ENCODE measurements at places on chromosomes 4 and X.

DNA sequence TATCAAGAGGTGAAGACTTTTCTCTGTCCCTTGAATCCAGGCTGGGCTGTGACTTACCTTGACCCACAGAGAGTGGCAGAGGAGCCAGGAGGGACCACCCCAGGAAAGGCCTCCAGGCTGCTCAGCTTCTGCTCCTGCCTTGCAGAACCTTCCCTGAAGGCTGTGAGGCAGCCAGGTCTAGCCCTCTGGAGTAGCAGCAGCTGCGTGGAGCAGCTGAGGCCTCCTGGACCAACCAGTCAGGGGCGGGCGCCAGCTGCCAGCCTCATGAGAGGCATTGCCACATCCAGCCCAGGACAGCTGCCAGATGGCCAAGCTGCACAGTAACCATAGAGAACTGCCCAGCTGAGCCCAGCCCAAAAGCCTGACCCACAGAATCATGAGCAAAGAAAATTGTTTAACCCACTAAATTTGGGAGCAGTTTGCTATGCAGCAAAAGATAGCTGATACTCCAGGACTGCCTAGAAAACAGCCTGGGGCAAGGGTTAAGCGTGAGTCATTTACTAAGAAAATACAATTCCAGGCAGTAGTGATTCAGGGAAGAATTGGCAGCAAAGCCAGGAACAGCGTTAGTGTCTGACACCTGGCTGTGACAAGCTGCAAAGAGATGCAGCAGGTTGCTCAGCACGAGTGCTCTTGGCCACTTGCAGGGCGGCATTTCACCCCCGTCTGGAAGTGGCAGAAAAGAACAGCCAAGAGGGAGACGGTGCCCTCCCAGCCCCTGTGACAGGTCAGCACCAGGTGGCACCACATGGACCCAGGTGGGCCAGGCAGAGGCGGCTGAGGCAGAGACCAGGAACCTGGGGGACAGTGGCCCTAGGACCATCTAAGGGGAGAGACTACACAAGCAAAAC, 14.7 kb upstream of the PDE6B start:
- no peak for DNase-seq

GRCh38 chrX:31038575-31039326, 33.1 kb downstream of the FTHL17 start:
- no peak for DNase-seq

GRCh38 chrX:129754056-129755024, 15.6 kb downstream of the XPNPEP2 start:
- DNase-seq, result no peak

DNA sequence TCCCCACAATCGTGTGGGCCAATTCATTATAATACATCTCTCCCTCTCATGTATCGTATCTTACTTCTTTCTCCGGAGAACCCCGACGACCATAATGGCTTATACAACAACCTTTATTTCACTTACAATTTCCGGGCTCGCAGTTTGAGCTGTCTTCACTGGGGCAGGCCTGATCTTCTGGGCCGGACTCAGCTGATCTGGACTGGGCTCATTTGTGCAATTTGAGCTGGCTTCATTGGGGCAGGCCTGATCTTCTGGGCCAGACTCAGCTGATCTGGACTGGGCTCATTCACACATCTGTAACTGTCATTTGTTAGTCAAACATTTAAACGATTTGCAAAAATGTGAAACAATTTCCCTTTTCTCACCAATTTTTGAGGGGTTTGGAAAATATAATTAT, 171.5 kb upstream of the FRG1 start:
- DNase-seq, result no peak

GRCh38 chrX:82734140-82734539, 774.0 kb upstream of the POU3F4 start:
- DNase-seq, result no peak

GRCh38 chrX:106802388-106803275, at the start of gene TBC1D8B:
Gene TBC1D8B (plus strand): TSS chrX:106802673. CDS start chrX:106802854, 181 bp downstream.
- DNase-seq, result no peak

DNA sequence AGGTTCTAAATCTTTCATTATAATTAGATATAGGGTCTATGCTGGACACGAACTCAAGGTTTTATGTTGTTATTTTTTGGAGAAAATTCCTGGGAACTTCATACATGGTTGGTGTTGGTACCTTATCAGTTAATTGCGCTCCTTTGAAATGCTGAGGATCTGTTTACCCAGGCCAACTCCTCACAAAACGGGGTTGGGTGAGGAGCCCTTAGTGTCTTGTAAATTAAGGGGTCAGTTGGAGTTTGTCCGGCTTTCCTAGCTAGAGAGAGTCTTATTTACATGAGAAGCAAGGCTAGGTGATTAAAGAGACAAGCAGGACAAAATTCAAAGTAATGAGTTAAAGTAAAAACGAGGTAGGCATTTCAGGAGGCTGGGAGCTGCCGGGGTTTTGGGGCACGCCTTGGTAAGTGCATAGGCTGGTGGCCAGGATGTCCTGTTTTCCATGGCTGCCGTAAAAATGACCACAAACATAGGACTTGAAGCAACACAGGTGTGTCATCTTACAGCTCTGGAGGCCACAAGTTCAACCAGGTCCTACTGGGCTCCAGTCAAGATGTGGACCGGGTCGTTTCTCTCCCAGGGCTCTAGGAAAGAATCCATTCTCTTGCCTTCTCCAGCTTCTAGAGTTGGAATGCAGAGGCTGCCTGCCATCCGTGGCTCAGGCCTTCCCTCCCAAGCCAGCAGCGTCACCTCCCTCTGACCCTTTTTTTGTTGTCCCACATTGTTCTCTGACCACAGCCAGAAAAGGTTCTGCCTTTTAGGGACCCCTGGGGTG, 19.8 kb downstream of the PSAPL1 start:
- no peak for DNase-seq

DNA sequence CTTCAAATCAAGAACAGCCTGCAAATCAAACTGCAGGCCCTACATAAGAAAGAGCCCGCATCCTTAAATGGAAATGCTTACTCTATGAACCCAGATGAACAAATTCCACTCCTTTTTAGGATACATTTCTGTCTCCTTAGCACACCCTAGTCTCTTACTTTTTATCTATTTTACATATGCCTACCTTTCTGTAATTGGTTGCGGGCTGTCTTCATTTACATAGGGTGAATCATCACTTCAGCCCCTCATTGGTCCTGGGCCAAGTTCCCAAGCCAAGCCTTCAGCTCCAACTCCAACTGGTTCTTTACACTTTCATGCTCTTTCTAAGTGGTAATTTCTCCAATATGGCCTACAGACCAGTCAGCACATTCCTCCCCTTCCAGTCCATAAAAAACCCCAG, 219.3 kb downstream of the TRAM1L1 start:
- no peak for DNase-seq

GRCh38 chrX:29834764-29835163, 380.6 kb upstream of the MAGEB2 start:
- DNase-seq, result no peak

- DNase-seq, result no peak
Measured at GRCh38 chr4:21596521-21596920, 352.1 kb downstream of the KCNIP4 start.

GRCh38 chr4:147674073-147674472, 9.9 kb downstream of the PRMT9 start:
- no peak for DNase-seq

DNA sequence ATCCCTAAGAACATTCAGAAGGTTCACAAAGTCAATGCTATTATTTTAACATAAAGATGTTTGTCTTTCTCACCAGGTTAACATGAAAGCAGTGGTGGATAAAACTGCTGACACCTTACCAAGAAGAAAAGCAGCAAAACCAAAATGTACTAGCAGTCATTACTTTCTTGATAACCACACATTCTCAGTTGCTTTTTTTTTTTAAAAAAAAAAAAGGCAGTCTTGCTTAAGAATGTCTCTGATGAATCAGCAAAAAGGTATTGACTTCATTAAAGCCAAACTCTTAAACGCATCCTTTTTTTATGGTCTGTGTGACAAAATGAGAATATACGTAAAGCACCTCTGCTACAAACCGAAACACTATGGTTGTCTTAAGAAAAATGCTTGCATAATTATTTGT, 31.9 kb downstream of the CDKL2 start:
- no peak for DNase-seq

DNA sequence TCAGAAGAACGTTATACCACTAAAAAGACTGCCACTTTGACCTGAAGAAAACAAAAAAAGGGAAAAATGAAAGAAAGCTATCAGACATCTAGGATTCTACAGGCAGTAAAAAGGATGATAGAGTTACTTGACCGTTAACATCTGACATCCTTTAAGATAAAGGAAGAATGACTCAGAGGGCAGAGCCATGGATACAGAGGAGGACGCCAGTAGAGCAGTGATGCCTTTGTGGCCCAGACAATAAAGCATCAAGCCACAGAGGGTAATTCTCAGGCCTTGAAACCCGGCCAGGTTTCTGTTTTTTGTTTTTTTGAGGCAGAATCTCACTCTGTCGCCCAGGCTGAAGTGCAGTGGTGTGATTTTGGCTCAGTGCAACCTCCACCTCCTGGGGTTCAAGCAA, 9.5 kb upstream of the BEX1 start:
- DNase-seq, result no peak

- DNase-seq, result no peak
Measured at GRCh38 chrX:56803850-56804681, 75.0 kb downstream of the NBDY start.

GRCh38 chr4:163385466-163385865, 41.8 kb downstream of the NPY5R start:
- no peak for DNase-seq

DNA sequence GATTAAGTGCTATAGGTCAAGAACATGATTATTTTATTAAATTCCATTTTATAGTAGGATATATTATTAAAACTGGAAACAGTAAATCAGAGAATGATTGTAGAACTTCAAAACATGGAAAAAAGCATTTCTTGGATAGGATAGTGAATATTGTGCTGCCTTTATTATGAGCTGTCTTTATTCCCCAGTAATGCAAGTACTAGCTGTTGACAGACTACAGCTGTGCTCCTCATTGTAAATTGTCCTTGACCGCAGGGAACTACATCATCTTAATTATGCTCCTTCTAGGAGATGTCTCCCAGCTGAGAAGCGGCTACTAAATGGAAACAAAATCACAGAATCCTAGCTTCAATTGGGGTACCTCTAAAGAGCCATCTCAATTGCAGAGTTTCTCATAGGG, 1457.2 kb upstream of the PCDH7 start:
- no peak for DNase-seq

Data from stimulated activated CD8-positive, alpha-beta memory T cell treated with anti-CD3 and anti-CD28 coated beads, Interleukin-4, amount 100 ng/mL, for 4 hours (primary cell).